Smooth muscle cell of bladder (primary cell): ENCODE measurements at places on chromosomes 2 and 18. TPM values are rescaled to one million over a fixed set of nuclear protein-coding genes. Genes with fewer than 3 reads are reported as not detected.

Gene PLCD4
- total RNA-seq: 1.8 TPM in 2 replicates

Gene USP37
- 6.5 and 10.7 TPM in 2 replicates for total RNA-seq

Gene LRATD1
- total RNA-seq: 0.09 and 0.28 TPM in 2 replicates

Gene SERPINB10
- not detected in 2 replicates for total RNA-seq

Gene BCL2
- 2.0 and 2.2 TPM in 2 replicates for total RNA-seq

Gene KCNG2
- total RNA-seq: 1.3 and 4.7 TPM in 2 replicates

Gene CAPN14
- under 0.01 and 0.09 TPM in 2 replicates for total RNA-seq

Gene NCKAP5
- total RNA-seq: 1.2 and 4.3 TPM in 2 replicates

Gene CIB4
- not detected in 2 replicates for total RNA-seq

Gene ERICH2
- total RNA-seq: 1.2 and 1.3 TPM in 2 replicates

Gene CHRNG
- total RNA-seq: not detected in 2 replicates
